ENCODE measurements at places on chromosomes 7 and 10.
A peak's percentile ranks its signal among the peaks of the same experiment; 100 is the strongest.

DNA sequence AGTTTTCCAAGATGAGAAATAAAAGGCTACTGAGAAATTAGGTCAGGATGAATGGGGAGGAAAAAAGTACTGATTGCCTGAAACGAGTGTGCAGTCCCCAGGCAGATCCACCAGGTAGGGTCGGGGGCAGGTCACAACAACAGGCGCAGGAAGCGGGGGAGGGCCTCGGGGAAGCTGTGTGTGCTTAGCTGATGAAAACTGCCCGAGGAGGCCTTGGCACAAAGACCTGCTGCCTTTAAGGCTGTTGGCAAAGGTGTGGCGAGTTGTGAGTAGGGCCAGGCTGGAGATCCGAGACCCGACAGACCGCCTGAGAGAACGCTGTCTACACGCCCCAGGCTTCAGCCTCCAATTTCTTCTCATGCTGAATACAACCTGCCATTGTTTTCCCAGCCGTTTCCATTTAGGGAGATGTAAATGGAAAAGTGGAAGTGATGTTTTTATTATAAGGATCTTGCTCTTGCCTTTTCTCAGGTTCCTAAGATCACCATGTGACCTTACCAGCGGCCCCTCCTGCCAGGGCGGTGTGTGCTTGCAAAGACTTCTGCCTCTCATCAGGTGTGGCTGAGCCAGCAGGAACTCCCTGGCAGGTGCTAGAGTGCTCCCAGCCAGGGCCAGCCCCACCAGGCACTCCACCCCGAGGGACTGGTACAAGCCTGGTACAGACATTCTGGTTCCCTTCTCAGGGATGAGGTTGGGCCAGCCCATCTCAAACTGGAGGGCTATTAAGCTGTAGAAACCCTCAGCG, 60.8 kb downstream of the DLG5 start:
- no peak for DNase-seq

DNA sequence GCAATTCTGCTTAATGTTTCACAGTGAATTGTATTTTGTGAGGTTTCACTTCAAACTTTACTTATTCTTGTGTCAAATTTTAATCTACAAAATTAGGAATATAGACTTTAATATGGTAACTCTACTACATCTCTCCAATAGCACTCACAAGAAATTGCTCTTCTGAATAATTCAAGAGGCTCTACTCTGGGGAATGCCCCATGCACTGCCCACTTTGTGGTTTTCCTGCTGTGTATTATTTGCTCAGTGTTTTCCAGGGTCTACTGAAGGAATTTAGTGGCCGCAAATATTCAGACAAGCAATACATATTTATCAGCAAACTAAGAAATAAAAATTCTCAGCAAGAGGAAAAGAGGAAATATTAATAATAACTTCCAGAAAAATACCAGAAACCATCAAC, 611.4 kb downstream of the TNS3 start:
- DNase-seq = no peak

DNA sequence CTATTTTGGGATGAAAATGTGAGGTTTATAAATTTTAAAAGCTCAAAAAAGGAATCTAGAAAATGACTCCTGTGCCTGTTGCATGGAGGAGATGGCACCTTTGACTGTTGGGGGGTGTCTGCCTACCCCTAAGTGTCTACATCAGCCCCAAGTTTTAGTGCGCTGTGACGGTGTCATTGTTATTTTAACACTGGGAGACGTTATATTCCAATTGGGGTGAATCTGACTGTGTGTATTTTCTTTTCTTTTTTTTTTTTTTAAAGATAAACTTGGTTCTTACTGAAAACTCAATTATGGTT, 517 bp downstream of the SRGN start:
- DNase-seq = peak; percentile 35

- DNase-seq = no peak
These were observed 64.9 kb downstream of the MYOF start for GRCh38 chr10:93417266-93417665.

DNA sequence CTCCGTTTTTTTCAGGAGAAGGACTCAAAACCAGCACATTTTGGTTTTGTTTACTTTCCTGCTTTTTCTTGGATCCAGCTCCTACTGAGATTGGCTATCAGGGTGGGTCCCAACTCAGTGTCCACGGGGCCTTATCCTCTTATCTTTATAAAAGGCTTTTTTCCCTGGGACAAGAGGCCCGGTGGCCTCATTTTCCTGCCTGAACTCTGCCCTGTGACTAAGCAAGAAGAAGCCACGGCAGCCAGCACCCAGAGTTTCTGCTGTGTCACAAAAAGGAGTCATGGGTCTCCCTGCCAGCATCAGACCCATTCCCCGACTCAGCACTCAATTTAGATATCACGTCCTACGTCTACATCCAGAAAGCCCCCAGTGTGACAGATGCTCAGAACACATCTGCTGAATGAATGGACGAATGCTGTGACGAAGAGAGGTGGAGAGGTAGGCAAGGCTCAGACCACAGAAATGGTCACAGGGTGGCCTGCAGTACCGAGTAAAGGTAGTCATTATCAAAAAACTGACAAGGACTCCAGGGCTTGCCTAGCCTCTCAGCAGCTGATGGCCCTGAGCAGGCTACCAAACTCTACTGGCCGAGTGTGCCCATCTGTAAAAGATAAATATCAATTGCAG, 16.7 kb downstream of the DLG5 start:
- DNase-seq = no peak

DNA sequence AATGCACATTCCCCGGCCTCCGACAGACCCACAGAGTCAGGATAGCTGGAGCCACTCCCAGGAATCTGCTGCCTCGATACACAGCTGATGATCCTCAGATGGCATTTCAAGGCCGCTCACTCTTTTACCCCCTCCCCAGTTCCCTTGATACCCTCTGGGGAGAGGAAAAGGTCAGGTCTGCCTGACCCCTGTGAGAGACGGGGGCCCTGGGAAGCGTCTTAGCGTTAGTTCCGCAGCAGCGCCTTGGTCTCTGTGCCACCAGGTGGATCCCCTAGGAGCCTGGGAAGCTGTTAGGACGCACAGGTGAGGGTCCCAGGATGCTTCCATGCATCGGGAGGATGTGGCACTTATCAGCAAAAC, 420.5 kb upstream of the FOXK1 start:
- DNase-seq = no peak

- no peak for DNase-seq
These were observed 116.5 kb downstream of the LRRC4 start for GRCh38 chr7:127914693-127915092.

DNA sequence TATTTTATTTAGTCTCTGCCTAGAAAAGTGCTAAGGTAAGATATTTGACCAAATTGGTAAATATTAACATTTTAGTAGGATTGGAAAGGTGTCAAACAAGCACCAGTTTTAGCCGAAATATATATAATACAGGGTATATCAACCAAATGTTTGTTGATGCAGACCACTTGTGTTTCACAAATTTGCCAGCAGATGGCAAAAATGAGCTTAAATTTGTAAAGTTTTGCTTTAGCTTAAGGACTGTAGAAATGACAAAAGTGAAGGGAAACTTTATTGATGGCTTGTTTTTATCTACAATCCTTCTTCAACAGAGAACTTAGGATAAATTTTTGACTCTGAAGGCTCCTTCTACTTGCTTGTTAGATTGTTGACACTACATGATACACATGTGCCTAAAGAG, 4.8 kb upstream of the POLR1F start:
- DNase-seq = peak; percentile 46

- peak; percentile 36 for DNase-seq
These were observed 72.6 kb downstream of the FOXL3 start for GRCh38 chr7:362402-363096.

- peak; percentile 67 for DNase-seq
These were observed 4.4 kb downstream of the SPOCK2 start for GRCh38 chr10:72083790-72084459.

DNA sequence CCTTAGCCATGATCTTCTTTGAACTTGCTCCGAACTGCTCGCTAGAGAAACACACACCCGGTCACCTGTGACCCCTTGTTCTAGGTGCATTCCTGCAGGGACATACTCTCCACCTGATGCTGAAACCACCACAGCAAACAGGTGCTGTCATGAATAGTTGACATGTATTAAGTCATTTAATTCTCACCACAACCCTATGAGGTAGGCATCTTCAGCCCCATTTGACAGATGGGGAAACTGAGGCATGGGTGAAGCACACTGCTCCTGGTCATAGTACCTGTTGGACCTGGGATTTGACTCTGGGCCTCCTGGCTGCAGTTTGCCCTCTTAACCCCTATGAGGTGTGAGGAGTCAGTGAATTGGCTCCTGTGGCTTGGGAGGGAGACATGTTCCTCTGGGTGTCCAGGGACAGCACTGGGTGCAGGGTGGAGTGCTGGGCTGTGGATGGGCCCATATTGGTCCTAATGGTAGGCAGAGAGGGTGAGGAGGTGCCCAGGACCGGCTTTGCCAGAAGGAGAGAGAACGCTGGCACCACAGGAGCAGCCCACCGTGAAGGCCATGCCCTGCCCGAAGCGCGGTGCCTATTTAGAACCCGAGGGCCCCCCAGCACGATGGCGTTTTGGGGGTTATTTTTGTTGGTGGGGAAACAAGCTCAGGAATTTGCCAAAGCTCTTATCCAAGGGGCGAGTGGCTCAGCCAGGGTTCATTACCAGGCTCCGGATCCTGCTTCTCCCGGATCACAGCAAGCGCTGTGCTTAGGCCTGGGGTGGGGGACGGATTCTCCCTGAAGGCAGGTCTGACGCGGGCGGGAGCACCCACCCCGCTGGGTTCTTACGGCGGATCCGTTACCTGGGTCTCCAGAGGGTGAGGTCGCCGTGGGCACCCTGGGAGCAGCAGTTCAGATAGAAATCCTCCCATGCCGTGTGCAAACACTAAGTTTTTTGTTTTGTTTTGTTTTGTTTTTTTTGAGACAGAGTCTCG, 52.3 kb downstream of the GLRX3 start:
- no peak for DNase-seq

DNA sequence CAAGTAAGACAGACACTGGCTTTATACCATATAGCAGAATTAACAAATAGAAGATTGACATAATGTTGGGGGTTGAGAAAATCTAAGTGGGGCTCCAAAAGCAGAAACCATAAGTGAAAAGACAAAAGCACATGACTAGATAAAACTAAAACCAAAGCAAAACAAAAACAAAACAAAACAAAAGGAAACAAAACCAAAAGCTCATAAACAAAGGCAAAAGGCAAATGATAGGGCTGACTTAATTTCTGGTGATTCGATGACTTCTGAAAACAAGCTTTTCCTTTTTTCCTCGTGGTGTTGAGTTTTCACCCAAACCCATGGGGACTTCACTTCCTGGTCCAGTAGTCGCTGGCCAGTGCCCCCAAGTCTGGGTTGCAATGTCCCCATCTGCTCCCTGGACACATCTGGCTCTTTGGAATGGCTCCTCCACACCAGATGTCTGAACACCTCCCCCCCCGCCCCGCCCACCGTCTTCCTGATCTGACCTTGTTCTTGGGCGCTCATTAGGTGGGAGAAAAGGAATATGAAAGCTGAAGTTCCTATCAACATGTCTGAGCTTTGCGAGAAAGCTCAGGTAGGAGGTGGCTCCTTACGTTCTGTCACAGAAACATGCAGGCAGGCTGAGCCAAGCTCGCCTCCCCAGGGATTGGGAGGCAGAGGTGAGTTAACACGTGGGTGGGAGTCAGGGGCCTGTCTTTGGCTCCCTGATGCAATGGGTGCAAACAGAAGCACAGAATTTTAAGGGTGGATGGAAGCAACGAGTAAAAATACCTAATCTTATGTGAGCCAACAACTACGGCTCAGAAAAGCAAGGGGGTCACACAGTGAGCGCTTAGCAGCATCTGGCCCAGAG, 121.0 kb downstream of the NEURL1 start:
- no peak for DNase-seq

- DNase-seq = no peak
These were observed 23.0 kb downstream of the GHRHR start for GRCh38 chr7:30986738-30987137.

DNA sequence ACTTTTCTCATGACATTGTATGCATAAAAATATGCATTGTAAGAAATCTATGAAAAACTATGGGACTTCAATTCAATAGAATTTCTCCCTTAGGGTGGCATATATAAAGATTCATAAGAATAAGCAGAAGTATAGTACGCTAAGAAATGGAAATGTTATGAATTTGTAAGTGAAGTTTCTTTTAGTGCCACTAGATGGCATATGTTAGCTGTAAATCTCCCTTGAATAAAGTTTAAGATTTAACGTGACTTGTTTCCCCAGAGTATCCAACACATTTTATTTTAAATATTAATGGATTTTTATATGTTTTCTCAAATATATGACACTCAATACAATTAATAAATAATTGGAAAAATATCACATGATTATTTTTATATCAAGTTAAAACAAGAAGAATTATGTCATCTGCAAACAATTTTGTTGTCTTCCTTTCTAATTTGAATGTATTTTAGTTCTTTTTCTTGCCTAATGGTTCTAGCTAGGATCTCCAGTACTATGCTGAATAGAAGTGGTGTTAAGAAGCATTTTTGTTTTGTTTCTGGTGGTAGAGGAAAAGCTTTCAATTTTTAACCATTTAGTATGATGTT, 287.2 kb downstream of the HGF start:
- no peak for DNase-seq

DNA sequence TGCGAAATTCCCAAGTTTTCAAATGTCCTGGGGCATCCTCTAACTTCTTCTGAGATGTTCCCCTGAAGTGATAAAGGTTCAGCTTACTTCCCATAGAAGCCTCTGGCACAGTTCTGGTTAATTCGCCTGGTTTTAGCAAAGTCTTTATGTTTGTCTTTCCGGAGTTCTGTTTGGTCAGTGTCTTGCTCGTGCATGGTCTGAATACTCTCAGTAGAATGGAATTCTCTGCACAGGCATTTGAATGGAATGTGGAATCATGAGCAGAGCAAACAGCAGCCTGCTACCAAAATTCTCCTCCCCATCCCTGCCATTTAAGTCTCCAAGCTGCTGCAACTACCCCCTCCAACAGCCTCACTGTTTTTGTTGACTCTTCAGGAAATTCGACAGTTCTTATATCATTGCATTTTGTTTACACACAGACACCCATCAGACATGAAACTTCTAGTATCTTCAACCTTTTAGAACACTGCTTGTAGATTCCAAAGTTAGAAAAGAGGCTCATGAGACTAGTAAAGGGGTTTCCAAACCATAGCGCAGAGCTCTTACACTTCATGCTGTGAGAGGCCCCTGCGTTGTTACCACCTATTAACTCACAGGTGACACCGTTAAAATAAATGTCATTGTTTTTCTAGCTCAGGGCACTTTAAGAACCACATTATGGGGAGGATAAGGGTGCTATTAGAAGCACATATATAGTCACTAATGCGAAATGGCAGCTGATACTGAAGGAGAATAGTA, 129.7 kb downstream of the PLCE1 start:
- DNase-seq = no peak

GRCh38 chr10:28719789-28720436, 42.6 kb downstream of the BAMBI start:
- DNase-seq = no peak

DNA sequence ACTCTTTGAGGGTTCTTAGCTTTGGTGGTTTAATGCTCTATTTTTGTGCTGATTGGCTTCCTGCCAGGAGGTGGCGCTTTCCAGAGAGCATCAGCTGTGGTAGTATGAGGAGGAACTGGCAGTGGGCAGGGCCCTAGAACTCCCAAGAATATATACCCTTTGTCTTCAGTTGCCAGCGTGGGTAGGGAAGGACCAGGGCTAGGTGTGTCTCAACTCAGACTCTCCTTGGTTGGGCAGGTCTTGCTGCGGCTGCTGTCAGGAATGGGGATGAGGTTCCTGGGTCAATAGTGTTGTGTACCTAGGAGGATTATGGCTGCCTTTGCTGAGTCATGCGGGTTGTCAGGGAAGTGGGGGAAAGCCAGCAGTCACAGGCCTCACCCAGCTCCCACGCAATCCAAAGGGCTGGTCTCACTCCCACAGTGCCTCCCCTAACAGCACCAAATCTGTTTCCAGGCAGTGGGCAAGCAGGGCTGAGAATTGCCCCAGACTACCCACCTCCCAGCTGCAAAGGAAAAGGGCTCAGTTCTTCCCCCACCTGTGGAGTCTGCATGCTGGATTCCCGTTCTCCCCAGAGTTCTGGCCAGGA, 191.5 kb downstream of the PHTF2 start:
- DNase-seq = no peak

All from stimulated activated CD4-positive, alpha-beta T cell treated with anti-CD3 and anti-CD28 coated beads, Interleukin-4, amount 100 ng/mL, for 24 hours (primary cell).